ENCODE measurements at places on chromosomes 16 and 17.

GRCh38 chr16:89506113-89506504 is 2.1 kb upstream of the SPG7 start:
- DNase-seq, result peak; percentile 57

DNA sequence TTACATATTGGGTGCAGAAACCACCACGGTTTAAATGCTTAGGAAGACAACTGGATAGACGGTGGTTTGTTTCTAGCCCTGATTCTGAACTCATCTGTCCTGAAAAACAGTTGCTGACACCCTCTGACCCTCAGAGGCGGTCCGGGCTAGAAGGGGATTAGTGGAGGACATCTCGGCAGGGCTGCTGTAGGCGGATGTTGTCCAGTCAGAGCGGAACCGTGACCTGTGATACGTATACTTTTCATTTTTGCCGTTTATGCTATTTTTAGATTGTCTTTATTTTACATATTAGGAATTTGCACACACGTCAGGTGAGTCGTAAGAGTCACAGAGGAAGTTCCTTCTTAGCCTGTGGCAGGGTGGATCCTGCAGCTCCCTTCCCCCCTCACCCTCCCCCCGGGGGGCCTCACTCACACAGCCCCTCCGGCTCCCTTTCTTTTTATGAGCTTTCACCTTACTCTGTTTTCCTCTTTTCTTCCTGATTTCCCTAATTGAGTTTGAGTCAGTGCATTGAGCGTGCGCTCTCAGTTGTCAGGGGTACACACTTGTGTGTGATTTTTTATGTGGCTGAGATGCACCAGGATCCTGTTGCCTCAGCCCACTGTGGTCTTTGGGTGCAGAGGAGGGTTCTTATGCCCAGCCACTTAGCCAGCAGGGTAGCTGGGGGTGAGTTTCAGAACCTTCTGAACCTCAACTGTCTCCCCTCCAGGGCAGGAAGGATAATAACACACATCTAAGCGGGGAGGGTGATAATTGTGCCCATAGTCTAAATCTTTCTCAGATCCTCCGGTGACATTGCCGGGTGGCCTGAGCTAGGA is 211.1 kb upstream of the CHMP6 start:
- no peak for DNase-seq

- DNase-seq, result no peak
Observed at GRCh38 chr16:9469512-9469911, 378.1 kb downstream of the HAPSTR1 start.

GRCh38 chr17:37098152-37098551 is 149.4 kb downstream of the AATF start:
- no peak for DNase-seq

GRCh38 chr17:38416840-38417209 is 11.4 kb upstream of the ARHGAP23 start:
- peak; percentile 66 for DNase-seq

DNA sequence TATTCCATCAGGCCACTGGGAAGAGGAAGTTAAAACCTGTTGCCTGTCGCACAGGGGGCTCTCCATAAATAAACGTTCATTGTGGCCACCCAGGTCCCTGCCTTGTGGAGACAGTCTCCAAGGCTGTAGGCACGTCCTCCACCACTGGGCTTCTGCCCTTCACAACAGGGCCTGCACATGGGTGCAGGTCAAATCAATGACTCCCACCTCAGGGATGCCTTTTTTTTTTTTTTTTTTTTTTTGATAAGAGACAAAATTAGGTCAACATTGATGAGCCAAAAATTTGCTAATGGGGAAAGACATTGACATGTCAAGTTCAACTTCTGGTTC is 12.6 kb upstream of the SLC12A3 start:
- no peak for DNase-seq

DNA sequence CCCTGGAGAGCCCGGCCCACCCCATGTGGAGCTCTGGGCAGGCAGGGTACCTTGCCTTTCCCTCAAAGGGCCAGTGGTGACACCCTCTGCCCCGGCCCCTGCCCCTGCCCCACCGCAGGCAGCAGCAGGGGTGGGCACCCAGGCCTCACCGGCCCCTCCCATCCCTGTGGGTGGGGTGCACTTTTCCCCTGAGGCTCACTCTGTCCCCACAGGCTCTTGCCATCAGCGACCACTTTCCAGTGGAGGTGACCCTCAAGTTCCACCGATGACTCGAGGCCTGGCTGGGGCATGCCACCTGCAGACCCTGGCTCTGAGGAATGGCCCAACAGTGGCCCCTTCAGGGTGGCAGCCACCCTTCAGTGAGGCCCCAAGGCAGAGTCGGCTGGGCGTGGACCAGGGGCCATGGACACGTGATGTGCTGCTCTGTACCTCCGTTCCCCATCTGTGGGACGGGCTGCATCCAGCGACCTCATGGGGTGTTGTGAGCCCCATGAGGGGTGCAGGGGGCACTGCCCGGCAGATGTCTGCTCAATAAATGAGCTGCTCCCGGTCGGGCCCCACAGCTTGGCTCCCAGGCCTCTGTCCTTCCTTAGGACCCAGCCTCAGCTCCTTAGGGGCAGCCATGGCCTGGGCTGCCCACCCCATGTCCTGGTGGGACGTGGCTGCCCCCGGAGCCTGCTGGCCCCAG is 2.0 kb downstream of the DNASE1L2 start:
- DNase-seq, result peak; percentile 25

DNA sequence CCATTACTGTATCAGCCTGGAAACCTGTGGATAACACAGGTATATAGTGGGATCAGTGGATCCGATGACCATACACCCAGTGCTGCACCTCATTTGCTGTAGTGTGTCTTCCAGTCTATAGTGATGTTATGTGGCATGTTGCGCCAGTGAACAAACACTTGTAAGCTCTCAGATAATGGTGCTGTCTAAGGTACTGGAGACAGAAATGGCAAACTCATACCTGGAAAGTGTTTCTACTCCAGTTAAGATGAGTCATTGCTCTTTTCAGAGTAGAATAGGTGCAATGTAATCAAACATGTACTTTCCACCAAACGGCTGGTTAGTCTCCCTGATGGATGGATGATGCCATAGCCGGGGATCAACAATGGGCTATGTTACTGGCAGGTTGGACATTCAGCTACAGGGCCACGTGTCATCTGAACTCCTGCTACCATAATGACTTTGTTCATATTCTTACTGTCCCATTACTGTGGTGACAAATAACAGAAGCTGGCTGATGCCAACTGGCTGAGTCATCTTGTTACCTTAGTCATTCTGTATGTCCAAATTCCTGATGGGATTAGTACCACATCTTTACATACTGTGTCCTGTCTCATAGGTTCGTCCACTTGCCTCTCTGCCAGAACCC is 6.3 kb downstream of the CCL11 start:
- peak; percentile 17 for DNase-seq

- no peak for DNase-seq
Observed at GRCh38 chr16:17265154-17265553, 205.6 kb downstream of the XYLT1 start.

- DNase-seq, result no peak
Observed at GRCh38 chr17:36496018-36496789, 9.7 kb downstream of the ZNHIT3 start.

DNA sequence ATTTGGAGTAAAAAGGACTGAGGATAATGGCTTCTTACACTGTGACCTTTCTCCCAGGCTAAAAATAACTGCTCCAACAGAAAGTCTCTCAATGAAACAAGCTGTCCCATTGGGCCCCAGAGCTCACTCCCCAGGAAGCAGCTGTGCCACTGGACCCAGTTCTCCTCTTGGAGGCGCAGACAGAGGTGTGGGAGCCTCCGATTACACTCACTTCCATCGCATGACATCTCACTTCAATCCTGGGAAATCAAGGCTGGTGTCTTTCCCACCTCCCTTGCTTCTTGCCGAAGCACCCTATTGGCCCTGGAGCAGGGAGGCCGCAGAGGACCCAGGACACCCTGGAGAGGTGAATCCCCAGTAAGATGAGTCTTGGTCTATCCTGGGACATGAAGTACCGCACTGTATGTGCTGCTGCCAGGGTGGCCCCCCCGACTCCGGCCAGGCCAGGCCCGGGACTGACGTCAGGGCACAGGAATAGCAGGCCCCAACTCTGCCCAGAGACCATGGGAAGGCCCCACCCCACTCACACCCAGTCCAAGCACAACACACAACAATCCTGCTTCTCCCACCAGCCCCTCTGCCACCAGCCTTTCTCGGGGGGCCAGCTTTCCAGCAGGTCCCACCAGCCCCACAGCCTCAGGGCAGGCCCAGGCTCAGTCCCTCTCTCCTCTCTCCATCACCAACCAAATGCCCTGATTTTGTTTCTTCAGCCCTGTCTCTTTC is 29.5 kb downstream of the SRL start:
- no peak for DNase-seq

DNA sequence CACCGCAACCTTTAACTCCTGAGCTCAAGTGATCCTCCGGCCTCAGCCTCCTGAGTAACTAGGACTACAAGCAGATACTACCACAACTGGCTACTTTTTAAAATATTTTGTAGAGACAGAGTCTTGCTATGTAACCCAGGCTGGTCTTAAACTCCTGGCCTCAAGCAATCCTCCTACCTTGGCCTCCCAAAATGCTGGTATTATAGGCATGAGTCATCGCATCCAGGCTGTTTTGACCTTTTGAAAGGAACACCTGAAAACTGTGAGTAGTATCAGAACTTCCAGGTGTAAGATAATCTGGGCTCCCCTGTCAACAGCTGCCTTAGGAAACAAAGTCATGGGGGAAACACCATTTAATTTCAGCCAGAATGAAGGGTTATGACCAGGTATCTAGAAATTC is 77.5 kb downstream of the CYTH1 start:
- DNase-seq, result no peak

GRCh38 chr16:55146966-55147365 is 177.0 kb upstream of the IRX6 start:
- no peak for DNase-seq

GRCh38 chr16:15403392-15403995 is 7.9 kb downstream of the MPV17L start:
- no peak for DNase-seq

DNA sequence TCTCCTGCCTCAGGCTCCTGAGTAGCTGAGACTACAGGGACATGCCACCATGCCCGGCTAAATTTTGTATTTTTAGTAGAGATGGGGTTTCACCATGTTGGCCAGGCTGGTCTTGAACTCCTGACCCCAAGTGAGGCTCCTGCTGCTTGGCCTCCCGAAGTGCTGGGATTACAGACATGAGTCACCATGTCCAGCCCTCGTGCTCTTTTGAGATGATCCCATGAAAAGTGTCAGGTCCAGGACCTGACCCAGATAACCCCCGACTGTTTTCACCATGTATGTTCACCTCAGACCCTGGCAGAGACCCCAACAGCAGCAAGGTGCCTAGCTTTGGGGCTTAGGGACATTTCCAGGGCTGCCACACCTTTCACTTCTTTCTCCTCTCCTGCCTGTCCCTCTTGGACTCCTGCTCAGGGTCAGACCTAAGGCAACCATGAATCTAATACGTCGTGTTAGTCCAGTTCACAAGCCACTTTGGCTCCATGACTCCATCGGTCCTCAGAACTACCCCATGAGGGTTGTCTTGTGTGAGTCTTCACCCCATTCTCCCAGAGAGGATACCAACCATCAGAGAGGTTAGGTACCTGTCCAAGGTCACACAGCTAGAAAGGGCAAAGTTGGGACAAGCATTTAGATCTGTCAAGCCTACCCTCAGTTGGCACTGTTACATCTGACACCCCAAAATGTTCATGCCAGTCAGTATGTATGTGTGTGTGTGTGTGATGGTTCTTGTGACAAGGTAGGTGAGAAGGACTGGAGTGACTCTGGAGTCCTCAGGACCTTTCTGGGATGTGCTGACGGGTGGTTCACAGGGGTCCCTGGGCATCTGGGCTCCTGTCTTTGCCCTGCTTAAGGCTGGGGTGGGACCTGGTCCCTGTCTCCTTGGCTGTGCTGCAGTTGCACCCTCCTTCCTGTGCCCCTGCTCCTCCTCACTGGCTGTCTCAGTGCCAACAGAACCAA is 23.1 kb upstream of the MAP3K14 start:
- DNase-seq, result no peak

- DNase-seq, result no peak
Observed at GRCh38 chr16:72590151-72590937, 418.4 kb upstream of the PMFBP1 start.

GRCh38 chr16:69711115-69711740 is 15.1 kb downstream of the NQO1 start:
- DNase-seq, result no peak

DNA sequence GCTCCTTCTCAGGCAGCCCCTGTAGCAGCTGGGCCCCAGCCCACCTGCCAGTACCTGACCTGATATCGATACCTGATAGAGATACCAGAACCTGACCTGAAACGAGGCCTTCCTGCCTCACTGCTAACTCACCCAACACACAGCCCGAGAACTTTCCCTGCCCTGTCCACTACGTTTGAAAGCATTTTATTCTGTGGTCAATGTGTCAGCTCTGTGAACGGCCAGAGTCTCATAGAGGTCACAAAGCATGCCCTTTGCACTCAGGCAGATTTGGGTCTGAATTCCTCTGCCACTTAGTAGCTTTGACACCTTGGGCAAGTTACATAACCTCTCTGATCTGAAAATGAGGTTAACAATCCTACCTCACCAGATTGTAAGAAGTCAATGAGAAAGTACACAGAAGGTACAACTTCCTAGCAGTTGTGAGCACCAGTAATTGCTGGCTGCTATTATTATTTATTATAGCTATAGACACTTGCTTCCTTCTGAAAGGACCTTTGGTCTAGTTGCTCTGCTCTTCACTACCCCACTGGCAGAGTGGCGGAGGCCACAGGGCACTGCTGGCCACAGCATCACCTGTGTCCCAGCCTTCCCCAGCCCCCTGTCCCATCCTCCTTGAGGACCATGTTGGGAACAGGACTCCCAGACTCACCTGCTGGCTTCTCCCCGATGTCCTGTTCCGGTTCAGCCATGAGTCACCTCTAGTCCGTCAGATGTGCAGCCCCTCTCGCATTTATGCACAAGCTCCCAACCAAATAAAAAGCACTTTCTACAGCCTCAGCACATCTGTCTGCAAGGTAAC is 895 bp downstream of the ANKRD40CL start:
- DNase-seq, result no peak

- DNase-seq, result peak; percentile 79
Observed at GRCh38 chr17:60971515-60972369, 294.1 kb downstream of the BCAS3 start.

DNA sequence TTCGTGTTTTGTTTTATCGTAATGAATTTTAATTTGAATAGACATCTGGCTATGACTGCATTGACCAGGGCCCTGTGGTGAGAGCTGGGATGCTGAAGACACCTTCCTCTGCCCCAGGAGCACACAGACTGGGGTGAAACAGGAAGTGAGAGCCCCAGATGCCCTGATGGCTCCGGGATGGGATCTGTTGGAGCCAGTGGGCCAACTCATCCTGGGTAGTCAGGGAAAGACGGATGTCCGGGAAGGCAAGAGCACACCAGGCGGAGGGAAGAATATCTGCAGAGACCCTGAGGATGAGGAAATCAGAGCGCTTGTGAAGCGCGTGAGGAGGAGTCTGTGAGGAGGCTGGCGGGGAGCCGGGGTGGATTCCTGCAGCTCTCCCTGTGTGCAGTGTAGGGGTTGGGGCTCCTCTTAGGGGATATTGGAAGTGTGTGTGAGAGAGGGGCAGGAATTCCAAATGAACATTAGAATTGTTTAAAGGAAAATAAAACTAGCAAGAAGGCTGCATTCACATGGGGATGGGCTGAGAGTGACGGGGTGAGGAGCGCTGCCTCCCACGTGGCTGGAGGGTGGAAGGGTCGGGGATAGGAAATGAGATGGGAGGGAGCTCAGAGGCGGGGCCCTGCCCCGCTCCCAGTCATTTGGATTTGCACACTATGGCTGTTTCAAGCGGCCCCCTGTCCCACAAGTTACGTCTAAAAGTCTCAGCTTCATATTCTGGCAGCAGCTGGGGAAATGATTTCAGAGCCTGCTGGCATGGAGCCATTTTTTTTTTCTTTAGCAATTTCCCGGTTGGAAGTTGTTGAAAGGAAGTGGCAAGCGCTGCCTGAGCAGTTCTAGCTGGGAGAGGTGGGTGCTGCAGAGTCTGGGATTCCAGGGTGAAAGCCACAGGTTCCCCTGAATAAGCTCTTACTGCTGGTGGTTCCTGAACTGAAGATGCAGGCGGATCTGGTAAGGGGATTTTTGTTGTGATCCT is 71.2 kb upstream of the LGALS9 start:
- DNase-seq, result peak; percentile 40
